ENCODE measurements at places on chromosomes 5 and 9.

DNA sequence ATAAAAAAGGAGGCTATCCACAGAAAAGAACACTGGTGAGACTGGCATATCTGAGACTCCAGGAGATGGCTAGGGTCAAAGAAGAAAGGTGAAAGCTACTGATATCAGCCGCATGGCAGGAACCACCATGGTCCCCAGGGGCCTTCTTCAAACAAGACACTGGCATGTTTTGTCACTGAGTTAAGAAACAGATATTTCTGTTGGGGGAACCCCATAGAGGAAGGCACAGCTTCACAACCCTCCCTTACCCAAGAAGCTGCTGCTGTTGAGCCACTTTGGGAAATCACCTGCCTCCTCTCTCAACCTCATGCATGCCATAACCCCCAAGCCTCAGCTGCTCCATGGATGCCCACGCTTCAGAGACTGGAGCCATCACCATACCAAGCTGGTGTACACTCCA is 13.3 kb upstream of the BTNL3 start:
- no peak for DNase-seq

GRCh38 chr5:141001844-141002604 is 35.7 kb downstream of the PCDHAC2 start:
- DNase-seq = no peak

DNA sequence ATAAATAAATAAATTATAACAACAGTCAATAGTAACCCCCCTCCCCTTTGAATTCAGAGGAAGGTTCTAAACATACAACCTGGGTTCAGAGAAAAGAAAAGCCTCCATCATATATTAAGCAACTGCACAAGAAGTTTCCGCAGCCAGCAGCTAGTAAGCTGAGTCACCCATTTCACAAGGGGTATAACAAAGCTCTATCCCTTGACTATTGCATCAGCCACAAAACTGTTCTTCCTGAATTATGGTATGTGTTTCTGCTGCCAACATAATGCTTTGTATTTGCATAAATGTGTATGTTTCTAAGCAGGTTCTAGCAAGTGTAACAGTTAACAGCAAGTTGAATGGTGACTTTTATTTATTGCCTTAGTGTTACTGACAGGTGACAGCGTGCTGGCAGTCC is 6.8 kb upstream of the CEP120 start:
- no peak for DNase-seq

GRCh38 chr9:17863213-17863883 is 284.5 kb downstream of the SH3GL2 start:
- no peak for DNase-seq

GRCh38 chr5:120073722-120074121 is 390.4 kb upstream of the PRR16 start:
- no peak for DNase-seq

GRCh38 chr5:56717253-56717987 is 97.9 kb upstream of the MAP3K1 start:
- DNase-seq = no peak

DNA sequence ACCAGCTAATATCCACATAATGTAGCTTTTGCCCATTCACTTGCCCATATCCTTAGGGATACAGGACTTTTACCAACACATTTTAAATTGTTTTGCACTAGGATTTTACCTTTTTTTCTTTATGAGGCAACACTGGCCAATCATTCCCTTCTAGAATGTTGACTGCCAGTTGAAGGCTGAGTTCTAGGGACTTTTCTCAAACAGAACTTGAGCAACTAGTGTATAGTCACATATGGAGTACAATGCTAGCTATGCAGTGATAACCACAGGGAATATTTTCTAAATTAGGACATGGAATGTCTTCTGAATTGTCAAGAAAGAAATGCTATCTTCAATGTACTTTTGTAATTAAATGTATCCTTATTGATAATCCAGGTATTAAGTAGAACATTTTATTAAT is 133.6 kb downstream of the OXCT1 start:
- no peak for DNase-seq

DNA sequence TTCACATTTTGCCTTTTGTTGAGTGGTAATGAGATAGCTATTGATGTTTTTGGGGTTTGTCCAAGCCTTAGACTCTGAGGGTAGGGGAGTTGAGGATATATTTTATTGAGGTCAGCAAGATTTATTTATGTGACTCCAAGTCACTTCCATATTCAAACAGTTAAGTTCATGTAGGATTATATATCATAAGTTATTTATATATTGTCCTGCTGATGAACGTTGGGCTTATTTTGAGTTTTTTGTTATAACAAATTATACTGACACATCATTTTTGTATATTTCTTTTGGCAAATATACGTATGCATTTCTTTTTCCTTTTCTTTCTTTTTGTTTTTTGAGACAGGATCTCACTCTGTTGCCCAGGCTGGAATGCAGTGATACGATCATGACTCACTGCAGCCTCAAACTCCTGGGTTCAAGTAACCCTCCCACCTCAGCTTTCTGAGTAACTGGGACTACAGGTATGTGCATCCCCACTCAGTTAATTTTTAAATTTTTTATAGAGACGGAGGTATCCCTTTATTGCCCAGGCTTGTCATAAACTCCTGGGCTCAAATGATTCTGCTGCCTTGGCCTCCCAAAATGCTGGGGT is 23.5 kb upstream of the IL12B start:
- no peak for DNase-seq

DNA sequence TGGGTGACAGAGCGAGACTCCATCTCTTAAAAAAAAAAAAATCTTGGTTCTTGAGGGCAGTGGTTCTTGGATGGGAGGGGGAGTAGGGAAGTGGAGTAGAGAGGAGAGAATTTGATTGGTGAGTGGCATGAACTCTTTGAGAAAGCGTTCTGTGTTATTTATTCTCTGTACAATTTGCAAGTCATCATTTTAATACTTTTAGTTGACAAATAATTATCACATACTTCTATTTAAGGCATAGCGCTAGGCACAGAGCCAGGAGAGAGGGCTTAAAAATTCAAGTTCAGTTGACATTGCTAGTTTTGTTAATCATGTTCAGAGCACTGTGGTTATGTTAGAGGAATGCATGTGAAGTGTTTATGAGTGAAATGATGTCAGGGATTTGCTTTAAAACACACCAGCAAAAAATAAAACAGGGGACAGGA is 24.6 kb downstream of the HSDL2 start:
- no peak for DNase-seq

DNA sequence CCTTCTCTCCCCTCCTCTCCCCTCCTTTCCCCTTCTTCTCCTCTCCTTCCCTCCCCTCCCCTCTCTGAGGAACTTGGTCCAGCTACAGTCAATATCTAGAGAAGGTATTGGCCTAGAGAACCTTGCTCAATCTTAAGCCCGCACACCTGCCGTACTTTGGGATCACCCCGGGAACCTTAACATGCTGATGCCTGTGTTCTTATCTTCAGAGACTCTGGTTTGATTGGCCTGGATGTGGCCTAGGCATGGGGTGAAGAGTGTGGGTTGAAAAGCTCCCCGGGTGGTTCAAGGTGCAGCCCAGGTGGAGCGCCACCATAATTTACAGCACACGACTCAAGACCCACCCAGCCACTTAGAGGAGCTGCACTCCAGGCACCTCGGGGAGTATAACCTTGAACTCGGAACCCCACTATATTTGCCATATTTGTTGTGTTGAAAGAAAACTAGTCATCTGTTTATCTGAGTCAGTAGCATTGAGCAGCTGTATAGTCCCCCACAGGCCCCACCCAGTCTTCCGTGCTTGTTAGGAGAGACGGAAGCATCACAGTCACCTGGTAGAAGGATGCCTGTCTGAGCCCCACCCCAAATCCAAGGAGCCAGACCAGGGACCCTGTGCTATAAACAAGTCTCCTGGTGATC is 14.4 kb upstream of the PHF19 start:
- no peak for DNase-seq

- DNase-seq = no peak
Observed at GRCh38 chr5:38556088-38556598, 303 bp downstream of the LIFR start.

DNA sequence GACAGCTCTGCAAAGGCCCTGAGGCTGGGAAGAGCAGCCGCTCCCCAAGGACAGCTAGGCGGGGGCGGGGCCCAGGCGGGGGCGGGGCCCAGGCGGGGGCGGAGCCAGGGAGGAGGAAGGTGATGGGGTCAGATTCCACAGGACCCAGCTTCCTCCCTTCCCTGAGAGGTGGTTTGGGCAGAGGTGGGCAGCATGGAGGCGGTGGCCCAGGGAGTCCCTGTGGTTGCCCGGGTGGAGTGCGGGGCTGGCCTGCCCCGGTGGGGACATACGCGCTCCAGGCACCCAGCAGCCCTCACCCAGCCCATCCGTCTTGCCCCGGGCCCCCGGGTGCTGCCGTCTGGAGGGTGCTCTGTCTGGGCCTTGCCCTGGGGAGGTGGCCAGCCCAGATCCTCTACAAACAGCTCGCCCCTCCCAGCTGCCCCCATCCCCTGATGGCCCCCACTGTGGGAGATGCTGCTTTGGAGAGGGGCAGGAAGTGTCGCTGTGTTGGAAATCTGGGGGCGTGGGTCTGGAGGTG is 11.0 kb upstream of the RNU6ATAC start:
- no peak for DNase-seq

DNA sequence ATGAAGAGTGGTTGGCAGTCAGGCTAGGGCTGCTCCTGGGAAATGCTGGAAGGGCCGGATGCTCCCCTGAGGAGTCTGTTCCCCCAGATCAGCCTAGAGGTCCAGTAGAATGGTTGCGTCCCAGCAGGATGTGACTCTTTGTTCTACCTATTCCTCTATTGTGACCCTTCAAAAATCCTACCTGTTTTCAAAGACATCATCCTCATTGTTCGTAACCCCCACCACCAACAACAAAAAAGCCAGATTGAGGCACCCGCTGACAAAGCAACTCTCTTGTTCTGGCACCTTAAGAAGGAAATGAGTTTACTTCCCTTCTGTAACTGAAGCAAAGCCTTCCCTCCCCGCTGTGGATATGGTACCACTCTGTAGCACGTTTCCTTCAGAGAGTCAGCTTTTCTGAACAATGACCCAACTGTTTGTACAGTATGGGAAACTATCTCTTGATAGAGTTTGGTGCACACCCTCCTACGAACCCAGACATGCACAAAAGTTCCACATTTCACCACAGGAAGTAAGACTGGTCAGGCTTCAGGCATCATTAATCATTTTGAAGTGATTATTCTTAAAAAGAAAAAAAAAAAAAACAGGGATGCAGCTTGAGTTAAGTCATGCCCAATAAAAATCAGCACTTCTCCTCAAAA is 207.2 kb downstream of the ENC1 start:
- no peak for DNase-seq

- no peak for DNase-seq
Observed at GRCh38 chr5:123472150-123472924, 39.6 kb upstream of the CSNK1G3 start.

- DNase-seq = no peak
Observed at GRCh38 chr9:5714501-5715401, 85.8 kb downstream of the RIC1 start.

DNA sequence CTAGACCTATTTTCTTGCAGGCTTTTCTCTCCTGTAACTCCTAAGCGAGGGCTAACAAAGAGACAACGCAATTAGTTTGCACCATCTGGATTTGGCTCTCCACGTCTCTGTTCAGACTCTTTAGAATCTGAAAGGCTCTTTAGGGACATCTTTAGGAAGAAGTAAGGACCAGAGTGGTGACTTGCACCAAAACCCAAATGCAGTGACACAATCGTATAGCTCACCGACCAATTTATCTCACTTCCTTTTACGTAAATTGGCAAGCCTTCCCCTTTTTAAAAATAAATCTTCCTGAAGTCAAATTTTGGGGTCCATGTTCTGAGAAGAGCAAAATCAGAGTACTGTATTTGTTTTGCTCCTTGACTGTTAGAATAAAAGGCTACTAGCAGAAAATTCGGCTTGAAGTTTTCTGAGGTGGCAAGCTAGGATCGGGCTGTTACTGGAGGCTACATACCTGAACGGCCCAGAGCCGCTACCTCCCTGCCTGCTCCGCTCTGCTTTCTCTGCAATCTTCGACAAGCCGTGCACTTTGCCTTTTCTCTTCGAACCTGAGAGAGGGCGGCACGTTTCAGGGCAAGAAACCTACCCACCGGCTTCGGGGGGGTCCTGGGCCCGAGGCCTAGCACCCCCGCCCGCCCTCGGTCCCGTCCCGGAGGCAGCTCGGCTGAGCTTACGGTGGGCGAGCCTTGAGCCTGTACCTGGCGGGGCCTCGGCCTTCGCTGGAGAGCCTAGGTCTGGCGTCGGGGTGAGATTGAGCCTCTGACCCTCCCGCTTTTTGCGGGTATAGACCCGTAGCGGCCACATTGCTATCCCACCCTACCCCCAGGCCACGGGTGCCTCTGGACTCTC is 537 bp downstream of the MEIKIN start:
- no peak for DNase-seq

Measured in NCI-H1436 treated with DMSO at 0.1 percent for 48 hours (cell line).